ENCODE measurements at places on chromosomes 2 and 18.

DNA sequence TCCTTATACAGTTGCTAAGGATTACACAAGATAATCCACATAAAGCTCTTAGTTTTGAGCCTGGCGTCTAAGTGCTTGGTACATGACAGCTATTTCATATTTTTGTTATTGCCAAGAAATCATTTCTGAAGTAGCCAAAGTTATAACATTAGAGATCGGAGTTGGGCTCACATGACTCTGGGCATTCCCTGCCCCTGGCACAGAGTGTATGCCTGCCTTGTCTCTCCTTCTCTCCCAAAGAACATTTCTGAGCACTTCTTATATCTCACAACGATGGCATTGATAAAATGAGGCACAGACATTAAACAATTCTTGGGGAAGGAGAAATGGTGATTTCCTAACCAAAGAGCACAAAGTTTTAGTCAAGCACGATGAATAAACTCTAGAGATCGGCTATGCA is 87.7 kb upstream of the DDX18 start:
- no peak for DNase-seq

- DNase-seq = no peak
Measured at GRCh38 chr2:106830191-106830590, 55.8 kb downstream of the ST6GAL2 start.

- peak; percentile 69 for DNase-seq
Measured at GRCh38 chr18:3248658-3249359, 1.2 kb downstream of the MYL12A start.

- no peak for DNase-seq
Measured at GRCh38 chr2:172995323-172996244, 80.1 kb upstream of the MAP3K20 start.

DNA sequence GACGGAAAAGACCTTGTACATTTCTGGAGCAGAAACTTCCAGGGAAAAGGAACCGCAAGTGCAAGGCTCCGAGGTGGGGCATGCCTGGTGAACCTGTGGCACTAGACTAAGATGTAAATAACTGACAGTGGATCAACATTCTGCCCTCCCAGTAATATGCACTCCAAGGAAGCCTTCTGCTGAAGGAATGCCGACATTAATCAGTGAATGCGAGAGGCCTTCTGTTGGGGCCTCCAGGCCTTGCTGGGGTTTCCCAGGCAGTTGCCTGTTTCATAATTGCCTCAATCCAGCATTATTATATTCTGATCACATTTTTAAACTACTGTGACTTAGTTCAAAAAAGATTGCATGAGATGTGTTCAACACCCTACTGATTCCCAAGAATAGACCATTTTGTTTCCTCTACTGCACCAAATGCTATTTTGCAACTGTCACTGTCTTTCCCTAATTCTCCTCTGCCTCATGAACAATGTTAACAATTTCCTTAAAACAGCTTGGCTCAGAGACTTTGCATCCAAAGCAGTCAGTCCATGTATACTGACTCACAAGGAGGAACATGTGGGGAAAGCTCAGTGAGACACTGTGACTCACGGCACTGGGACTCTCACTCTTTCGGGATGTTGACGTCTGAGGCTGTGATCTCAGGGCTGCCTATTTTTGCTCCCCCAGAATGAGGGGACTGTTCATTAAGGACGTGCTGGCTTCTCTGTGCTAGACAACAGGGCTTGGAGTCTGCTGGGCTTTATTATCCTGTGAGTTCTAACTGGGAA is 10.5 kb upstream of the DSG2 start:
- no peak for DNase-seq

GRCh38 chr2:187594801-187595200 is 40.6 kb upstream of the TFPI start:
- no peak for DNase-seq

Measured in CD4-positive, alpha-beta T cell treated with Interleukin-12 subunit alpha and Interleukin-12 subunit beta, for 1 hour (primary cell).